ENCODE measurements at places on chromosomes 13 and 19.

DNA sequence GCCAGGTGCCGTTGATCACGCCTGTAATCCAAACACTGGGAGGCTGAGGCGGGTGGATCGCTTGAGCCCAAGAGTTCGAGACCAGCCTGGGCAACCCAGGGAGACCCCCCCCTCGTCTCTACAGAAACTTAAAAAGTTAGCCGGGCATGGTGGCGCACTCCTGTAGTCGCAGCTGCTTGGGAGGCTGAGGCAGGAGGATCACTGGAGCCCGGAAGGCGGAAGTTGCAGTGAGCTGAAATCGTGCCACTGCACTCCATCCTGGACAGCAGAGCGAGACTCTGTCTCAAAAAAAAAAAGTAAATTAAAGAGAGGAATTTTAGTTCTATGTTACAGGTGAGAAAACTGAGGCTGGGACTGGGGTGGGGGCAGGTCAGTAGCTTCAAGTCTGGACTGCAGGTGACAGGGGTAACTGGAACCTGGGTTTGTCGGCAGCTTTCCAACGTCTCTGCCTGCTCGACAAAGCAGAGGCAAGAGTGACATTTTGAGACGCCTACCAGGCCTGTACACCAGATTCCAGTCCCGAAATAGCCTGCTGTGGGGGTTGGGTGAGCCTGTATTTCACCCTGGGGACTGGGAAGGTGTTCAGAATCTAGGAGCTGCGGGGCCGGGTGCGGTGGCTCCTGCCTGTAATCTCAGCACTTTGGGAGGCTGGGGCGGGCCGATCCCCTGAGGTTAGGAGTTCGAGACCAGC is 1.2 kb downstream of the SELENOW start:
- no peak for DNase-seq

DNA sequence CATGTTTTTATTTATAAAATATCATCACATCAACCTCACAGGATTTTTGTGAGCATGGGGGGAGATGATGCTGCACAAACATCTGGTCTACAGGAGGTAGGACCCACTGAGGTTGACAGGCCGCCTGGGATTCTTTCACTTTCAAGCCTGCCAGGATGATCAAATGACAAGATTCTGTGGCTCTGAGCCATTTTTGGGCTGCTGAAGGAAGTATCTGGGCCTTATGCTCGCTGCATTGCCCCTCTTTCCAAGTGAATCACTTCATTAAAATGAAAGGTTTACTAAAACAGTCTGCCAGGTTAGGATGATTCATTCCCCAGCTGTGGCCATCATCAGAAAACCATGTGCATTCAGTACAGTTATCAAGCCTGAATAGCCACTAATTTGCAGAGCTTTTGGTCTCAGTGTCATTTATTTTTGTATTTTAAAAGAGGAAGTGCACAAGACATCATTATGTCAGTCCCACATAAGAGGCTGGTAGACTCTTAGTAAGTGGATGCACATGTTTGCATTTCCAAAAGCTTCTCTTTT is 34.4 kb downstream of the STARD13 start:
- no peak for DNase-seq

DNA sequence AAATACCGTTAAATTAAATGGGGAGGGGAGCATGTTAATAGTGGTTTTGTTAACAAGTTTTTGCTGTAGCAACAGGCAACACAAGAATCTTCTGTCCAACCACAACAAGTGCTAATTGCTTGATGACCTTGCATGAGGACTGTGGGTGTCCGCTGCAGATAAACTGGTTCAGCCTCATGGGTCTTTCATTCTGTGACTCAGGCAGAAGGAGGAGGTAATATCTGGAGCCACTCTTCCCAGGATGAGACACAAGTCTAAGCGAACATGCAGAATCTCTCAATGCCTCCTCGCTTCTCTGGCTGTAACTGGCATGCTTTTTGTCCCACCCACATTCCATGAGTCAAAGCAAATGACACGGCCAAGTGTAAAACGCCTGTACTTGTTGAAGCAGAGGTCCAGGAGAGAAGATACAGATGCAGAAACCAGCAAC is 56.6 kb upstream of the MYO16 start:
- DNase-seq = no peak

- DNase-seq = no peak
Measured at GRCh38 chr19:56124578-56124977, 3.5 kb upstream of the ZNF787 start.

DNA sequence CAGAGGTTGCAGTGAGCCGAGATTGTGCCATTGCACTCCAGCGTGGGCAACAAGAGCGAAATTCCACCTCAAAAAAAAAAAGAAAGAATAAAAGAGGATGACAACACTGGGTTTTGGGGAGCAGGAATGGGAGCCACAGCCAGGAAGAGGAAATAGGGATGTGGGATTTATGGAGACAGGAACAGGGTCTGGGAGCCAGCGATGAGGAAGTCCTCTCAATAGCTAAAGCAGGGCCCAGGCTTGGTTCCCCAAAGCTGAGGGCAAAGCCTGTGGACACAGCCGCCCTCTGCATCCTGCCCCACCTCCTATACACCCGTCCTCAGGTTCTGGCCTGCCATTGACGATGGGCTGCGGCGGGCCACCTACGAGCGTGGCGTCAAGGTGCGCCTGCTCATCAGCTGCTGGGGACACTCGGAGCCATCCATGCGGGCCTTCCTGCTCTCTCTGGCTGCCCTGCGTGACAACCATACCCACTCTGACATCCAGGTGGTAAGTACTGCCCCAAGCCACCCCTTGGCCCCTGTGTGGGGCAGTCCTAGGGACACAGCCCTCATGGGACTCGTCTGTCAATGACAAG is 13.6 kb downstream of the HIPK4 start:
- no peak for DNase-seq

GRCh38 chr13:43265028-43265427 is 241.6 kb downstream of the DNAJC15 start:
- no peak for DNase-seq

DNA sequence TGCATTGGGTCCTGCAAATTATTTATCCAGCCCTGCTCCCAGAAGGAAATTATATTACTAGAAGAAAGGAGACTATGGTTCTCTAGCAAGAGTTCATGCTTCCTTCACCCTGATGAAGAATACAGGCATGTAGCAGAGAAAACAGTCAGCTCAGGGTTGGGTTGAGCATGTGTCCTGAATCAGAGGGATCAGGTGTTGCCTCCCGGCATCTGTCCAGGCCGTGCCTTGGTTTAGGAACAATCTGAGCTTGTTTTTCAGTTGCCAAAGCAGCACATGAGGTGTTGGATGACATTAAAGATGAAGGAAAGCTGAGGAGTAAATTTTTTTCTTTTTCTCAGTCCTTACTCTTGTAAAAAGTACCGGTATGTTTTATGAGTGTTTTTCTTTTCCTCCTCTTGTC is 62.0 kb downstream of the KL start:
- DNase-seq = no peak

DNA sequence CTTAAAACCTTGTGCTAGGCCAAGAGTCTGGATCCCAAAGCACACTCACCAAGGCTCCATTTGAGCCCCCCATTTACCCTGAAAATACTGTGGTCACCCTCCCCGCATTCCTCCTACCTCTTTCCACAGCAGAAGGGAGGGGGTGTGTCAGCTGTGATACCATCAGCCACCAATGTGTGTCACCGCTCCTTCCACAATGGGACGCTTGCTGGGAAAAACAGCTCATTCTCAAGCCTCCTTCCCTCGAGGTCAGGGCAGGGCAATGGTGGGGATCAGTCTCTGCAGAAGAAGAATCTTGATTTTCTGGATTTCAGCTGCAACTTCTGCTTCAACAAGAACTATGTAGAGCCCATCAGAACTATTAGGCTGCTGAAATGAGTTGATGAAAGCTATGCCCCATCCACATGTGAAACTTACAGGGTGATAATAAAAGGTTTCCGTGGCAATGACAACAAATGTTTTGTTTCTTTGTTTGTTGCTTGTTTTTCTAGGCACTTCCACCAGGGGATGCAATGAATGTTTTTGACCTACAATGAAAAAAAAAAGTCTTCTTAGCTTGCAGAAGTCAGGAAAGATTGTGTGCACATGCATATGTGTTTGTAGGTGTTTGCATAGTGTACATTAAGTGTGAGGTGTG is 26.4 kb upstream of the ZNF507 start:
- DNase-seq = no peak

DNA sequence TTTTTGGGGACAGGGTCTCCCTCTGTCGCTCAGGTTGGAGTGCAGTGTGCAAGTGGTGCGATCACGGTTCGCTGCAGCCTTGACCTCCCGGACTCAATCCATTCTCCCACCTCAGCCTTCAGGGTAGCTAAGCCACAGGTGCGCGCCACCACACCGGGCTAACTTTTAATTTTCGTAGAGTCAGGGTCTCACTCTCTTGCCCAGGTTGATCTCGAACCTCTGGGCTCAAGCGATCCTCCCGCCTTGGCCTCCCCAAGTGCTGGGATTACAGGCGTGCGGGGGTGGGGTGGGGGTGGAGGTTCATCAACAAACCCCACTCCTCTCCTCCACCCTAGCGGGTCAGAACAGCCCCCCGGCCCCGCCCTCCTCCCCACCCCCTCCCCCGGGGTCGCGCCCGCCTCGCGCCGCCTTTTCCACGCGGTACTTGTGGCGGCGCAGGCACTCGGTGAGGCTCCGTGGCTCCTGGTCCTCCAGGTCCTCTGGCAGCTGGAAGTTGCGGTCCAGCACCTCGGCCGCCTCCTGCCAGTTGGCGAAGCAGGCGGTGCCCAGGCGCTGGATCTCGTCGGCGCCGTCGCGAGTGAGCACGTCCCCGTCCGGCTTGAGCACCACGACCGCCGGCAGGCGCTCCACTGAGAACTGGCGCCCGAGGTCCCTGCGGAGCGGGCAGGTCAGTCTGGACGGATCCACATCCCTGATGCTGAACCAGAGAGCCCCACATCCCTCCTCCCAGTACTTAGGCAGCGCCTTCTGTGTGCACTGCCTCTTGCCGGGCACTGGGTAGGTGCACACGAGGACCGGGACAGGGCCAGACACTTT is 5.2 kb downstream of the NXNL1 start:
- no peak for DNase-seq

DNA sequence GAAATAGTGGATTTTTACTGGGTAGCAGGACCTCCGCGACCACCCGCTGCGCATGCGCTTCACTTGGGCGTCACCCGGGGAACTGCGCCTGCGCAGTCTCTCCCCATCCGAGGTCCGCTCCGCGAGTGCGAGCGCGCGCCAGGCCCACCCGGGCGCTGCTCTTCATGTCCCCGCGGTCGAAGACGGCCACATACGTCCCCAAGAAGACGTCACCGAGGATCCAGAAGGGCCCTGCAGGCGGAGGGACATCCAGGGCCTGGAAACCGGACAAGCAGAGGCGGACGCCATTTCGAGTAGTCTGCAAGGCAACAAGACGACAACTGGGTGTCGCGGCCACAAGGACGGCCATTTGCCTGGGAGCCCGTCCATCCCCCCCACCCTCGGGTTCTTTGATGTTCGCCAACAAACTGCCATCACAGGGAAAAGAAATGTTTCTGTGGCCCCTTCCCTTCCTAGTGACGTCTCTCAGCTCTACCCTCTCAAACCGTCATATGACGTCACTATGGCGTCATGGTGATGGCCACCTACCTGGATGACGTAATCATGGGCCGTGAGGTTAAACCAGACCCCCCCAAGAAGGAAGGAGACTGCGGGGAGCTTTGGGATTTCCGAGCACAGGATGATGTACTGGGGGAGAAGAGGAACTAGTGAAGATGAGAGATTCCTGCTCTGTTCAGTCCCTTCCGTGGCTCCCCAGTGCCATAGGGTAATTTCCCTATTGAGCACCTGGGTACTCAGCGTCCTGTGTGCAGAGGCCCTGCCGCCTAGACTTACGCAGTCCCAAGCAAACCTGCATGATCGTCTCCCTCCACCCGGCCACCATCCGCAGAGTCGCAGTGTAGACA is 6.7 kb downstream of the NAPSA start:
- DNase-seq = peak; percentile 56

- no peak for DNase-seq
Measured at GRCh38 chr19:41925208-41926003, 2.8 kb downstream of the ERFL start.

DNA sequence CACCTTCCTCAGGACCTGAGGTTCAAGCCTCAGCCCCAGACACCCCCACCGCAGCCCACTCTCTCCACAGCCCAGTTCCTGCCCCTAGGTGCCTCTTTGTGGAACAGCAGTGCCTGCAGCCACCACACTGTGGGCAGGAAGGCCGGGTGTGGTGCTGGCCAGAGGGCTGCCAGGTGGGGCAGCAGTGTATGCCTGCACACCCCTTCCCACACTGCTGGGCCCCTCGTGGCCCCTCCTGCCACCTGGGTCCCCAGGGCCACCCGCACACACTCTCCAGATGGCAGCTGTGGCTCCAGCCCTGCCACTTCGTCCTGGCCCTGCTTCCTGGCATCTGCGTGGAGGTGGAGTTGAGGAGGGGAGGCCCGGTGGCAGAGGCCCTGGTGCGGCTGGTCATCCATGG is 35.1 kb downstream of the HPN start:
- DNase-seq = no peak

- no peak for DNase-seq
Measured at GRCh38 chr13:73767191-73767741, 366.9 kb downstream of the KLF12 start.

DNA sequence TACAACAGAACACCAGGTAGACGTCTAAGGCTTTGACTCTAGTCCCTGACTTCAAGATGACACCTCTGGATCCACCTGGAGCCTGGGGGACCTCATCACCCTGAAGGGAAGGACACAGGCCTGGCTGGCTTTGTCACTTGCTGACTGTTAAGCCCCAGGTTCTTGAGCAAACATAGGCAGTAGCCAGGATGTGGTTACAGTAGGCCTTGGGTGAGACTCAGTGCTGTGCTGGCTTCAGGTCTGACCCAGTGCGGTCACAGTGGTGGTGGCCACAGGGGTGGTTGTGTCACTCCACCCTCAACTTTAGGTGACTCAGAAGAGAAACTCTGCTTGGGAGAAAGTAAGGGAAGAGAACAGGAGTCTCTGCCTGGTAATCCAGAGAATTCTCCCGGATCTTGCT is 497.8 kb downstream of the UQCRFS1 start:
- no peak for DNase-seq

- DNase-seq = no peak
Measured at GRCh38 chr19:45163751-45164460, 3.1 kb upstream of the NKPD1 start.

DNA sequence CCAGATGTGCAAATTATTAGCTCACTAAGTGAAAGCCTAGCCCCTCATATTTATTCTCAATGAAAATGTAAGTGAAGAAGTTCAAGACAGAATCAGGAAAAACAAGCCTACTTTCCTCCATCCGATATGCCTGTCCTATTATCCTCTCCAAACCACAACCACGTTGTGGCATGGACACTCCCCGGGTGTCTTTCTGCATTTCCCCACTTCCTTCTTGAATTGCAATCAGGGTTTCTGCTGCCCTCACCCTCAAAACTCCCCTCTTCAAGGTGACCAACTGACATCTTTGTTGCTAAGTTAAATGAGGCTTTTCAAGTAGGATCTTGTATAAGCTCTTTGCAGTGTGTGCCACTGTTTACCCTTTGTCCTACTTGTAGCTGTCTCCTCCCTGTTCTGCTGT is 11.8 kb downstream of the SLC25A30 start:
- no peak for DNase-seq

GRCh38 chr13:27012482-27013197 is 159.0 kb downstream of the USP12 start:
- DNase-seq = no peak
